GM12878 (cell line): ENCODE measurements at places on chromosomes 3 and 15.

GRCh38 chr3:48984663-48985062 lies 5.4 kb upstream of the P4HTM start:
- DNase-seq, result no peak

- DNase-seq, result no peak
Observed at GRCh38 chr15:75227663-75228280, 26.1 kb downstream of the C15orf39 start.

GRCh38 chr3:110588906-110589305 lies 482.7 kb upstream of the NECTIN3 start:
- DNase-seq, result no peak

GRCh38 chr3:51198477-51198876 lies 186.6 kb upstream of the MANF start:
- DNase-seq, result no peak

GRCh38 chr3:121871430-121871829 lies 22.8 kb upstream of the SLC15A2 start:
- DNase-seq, result no peak

GRCh38 chr3:163523375-163523774 lies 1554.9 kb downstream of the SI start:
- no peak for DNase-seq

- no peak for DNase-seq
Observed at GRCh38 chr3:16468002-16468335, 45.5 kb downstream of the RFTN1 start.

- DNase-seq, result no peak
Observed at GRCh38 chr3:104273046-104273649, 1093.6 kb upstream of the ALCAM start.

DNA sequence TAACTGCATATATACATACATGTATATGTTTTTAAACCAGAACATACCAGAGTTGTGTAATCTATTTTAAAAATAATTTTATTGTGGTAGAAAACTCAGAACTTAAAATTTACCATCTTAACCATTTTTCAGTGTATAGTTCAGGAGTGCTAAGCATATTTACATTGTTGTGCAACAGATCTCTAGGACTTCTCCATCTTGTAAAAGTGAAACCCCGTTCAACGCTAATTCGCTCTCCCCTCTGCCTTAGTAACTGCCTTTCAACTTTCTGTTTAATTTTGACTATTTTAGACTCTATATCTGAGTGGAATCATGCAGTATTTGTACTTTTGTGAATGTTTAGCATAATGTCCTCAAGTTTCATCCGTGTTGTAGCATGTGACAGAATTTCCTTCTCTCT lies 51.8 kb upstream of the SSR3 start:
- no peak for DNase-seq

- DNase-seq, result no peak
Observed at GRCh38 chr15:76296849-76297248, 14.4 kb downstream of the ETFA start.

DNA sequence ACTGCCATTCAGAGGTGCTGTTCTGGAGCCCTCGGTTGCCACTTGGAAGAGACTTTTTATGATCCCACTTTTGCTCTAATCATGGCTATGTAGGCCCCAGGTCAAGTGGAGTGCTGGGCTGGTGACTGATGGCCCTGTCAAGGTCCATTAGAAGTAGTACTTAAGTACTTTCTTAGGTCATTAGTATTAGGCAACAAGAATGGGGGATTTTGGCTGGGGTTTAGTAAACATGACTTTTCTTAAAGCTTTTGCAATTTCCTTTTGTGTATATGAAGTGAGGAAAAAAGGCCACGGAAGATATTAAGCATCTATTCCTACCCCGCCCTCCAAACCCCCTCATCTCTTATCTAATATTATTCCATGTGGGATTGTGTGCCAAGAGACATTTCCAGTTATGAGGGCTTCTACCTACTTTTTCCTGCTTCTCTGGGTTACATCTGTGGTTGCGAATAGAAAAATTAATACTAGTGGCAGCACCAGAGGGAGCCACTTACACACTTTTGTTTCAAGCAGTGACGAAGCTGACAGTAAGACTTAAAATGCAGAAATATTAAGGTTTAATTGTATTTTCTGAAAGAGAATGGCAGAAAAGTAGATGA lies 13.9 kb downstream of the NLGN1 start:
- DNase-seq, result no peak

GRCh38 chr15:40313531-40314398 lies 6.0 kb upstream of the PLCB2 start:
- DNase-seq, result no peak

GRCh38 chr15:101490922-101491733 lies 1.6 kb upstream of the PCSK6 start:
- DNase-seq, result no peak

DNA sequence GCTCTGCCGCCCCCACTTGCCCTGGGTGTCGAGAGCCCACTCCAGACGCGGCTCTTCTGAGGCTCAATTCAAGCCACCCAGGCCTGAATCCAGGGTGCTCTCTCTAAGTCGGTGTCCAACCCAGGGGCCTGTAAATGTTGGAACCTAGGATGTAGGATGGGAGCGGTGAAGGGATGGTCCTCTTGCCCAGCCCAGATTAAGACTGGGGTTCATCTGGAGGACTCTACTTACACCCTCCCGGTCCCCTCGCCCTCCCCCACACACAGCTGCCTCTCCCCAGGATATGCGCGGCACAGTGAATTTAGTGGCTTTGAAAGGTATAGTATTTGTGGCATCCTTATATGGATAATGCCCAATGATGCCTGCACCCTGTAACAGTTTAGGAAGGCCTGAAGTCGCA lies 822 bp upstream of the FBN1 start:
- no peak for DNase-seq

DNA sequence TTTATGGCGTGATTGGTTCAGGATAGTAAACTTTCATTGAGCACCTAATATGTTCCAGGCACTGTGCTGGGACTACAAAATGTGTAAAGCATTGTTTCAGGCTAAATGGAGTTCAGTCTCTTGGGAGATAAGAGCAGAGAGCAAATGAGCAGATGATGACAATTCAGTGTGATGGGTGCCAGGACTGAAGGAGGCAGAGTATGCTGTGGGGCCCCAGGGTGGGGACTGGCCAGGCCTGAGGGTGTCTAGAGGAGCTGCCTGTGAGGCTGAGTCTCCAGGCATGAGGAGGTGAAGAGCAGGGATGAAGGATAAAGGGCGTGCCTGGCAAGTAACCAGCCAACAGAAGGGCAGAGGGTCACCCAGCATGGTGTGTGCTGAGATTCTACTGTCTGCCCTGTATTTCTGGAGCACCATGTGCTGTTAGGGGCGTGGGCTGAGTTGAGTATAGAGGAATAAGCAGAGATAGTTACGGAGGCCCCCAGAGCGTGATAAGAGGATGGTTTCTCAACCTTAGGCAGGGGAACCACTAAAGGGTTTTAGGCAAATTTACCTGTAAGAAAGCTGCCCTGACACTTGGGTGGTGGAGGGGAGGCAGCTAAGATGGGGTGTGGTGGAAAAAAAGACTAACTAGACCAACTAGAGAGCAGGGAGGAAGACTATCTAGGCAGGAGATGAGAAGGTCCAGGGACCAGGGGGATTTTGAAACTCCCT lies 38.5 kb downstream of the EPHB1 start:
- no peak for DNase-seq

DNA sequence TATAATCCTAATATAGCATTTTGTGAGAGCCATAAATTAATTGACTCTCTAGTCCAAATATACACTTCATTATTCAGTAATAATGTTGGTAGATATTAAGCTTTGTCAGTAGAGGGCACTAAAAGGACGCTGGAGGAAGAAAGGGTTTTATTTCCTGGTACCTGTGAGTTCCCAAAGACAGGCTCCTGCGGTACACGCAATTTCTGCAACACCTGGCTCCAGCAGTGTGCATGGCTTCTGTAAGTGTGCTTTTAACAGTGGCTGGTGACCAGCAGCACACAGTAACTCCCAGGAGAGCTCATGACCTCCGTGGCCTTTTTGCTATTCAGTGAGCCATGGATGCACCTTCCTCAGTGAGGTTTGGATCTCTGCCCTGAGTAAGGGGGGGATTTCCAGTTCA lies 338.3 kb upstream of the ZNF385D start:
- DNase-seq, result peak; percentile 34

- no peak for DNase-seq
Observed at GRCh38 chr3:86954747-86955146, 36.2 kb downstream of the VGLL3 start.

GRCh38 chr15:69673291-69673881 lies 220.8 kb downstream of the RPLP1 start:
- DNase-seq, result no peak

DNA sequence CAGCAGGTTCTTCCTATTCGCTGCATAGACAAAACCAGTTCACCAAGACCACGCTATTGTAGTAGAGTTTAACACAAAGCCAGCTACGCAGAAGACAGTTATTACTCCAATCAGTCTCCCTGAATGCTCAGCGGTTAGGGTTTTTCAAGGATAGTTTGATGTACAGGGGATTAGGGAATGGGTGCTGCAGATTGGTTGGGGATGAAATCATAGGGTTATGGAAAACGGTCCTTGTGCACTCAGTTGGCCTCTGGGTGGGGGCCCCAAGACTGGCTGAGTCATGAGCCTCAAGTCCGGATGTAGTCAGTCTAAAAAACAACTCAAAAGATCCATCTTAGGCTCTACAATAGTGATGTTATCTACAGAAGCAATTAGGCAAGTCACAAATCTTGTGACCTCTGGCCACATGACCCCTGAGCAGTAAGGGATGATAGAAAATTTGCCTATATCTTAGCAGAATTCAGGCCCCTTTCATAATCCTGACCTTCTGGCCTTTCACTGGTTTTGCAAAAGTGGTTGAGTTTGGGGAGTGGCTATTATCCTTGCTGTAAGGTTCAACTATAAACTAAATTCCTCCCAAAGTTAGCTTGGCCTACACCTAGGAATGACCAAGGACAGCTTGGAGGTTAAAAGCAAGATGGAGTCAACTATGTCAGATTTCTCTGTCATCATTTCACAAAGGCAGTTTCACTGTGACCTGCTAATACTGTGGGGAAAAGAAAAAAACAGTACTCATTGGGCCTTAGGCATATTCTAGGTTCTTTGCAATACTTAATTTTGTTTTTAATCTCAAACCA lies 57.7 kb downstream of the LIPC start:
- DNase-seq, result no peak

GRCh38 chr3:197718891-197719290 lies 17.8 kb downstream of the RUBCN start:
- DNase-seq, result no peak

DNA sequence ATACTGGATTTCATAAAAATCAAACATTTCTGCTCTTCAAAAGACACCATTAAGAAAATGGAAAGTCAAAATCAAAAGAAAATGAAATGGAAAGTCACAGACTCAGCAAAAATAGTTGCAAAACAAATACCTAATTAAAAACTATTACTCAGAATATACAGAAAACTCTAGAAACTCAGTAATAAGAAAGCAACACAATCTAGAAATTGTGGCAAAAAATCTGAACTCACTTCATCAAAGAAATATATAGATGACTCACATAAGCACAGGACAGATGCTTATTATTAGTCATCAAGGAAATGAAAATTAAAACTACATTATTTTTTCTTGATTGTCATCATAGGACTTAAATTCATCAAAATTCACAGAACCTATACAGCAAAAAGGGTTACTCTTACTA lies 430.0 kb downstream of the SHQ1 start:
- no peak for DNase-seq

GRCh38 chr3:43063114-43063513 lies 42.8 kb downstream of the POMGNT2 start:
- no peak for DNase-seq

- no peak for DNase-seq
Observed at GRCh38 chr15:85151145-85151544, 169.5 kb downstream of the PDE8A start.

DNA sequence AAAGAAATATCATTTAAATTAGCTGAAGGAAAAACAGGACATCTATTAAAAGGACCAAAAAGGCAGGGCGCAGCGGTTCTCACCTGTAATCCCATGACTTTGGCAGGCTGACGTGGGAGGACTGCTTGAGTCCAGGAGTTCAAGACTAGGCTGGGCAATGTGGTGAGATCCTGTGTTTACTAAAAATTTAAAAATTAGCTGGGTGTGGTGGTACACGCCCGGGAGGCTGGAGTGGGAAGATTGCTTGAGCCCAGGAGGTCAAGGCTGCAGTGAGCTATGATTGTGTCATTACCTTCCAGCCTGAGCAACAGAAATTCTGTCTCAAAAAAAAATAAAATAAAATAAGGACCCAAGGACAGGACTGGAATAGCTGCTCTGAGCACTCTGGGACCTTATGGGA lies 16.2 kb upstream of the HERC1 start:
- DNase-seq, result no peak

GRCh38 chr15:70231484-70231883 lies 133.8 kb upstream of the TLE3 start:
- DNase-seq, result no peak

GRCh38 chr15:60416484-60416883 lies 18.7 kb upstream of the ANXA2 start:
- no peak for DNase-seq

GRCh38 chr3:135807879-135808278 lies 157.6 kb upstream of the PPP2R3A start:
- no peak for DNase-seq

DNA sequence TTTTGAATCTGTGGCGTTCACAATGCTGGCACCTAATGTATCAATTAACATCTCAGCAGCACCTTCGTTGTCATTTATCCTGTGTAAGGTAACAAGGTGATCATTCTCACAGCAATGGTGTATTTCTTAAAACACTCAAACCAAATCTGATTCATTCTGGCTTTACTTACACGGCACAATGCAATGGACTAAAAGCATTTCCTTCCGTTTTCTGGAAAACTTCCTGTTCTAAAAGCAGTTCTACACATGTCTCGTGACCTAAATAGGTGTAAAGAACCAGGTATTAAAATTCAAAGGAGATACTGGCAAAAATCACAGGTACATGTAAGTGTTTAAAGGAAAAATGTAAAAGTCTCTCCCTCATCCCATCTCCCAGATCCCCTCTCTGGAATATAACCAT lies 77.8 kb downstream of the BTD start:
- no peak for DNase-seq

DNA sequence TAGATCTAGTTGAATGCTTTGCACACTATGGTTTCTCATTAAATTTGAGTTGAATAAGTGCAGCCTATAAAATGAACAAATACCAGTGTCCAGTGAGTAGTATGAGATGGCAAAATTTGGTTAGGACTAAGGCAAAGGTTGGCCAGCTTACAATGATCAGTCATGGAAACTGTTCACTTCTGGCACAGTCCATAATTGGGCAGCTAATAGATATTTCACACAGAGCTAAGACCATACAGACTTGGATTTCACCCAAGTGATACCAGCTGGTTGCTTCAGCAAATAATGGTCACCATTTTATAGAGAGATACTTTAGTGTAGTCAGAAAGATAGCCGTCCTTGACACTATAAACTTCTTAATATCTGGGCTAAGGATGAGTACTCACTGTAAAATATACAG lies 15.7 kb downstream of the GAP43 start:
- DNase-seq, result no peak

DNA sequence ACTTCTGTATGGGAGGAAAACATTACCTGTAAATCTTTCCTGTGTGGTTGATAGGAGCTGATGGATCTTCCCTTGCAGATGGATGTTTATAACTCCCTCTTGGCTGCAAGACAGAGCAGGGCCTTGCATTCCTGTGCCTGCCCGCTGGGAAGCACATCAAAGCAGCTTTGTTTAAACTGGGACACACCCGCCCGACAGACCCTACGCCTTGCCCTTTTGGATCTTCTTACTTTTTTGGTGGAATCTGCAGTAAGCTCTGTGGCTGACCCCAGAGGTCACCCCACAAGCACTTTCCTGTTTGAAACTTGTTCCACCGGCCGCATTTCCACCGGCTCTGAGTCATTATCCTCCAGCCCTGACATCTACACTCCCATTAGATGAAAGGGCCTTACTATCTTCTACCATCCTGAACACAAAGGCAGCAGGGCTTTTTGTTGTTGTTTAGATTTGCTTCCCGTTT lies 244.1 kb upstream of the STT3B start:
- DNase-seq, result no peak

- DNase-seq, result no peak
Observed at GRCh38 chr3:133838916-133839800, 33.5 kb downstream of the SRPRB start.
